ENCODE measurements at places on chromosomes 11 and 22. TPM values are rescaled to one million over a fixed set of nuclear protein-coding genes. Genes with fewer than 3 reads are reported as not detected.

DNA sequence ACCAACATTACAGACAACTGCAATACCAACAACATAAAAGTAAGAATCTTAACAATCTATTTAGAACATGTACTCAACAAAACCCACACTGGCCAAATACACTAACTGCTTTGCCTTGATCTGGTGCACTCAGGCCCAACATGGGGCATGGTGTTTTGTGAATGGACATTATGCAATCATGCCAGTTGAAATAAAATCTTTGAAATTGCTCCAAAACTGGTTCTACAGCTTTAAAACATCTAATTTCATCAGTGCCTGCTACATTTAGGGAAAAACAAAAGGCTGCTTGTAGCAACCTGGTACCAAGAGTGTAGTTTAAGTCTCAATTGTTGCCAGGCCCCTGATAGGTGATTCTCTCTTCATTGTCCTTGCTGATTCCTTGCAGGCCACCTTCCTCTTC, 3.3 kb upstream of the CTR9 start:
- no peak for DNase-seq

DNA sequence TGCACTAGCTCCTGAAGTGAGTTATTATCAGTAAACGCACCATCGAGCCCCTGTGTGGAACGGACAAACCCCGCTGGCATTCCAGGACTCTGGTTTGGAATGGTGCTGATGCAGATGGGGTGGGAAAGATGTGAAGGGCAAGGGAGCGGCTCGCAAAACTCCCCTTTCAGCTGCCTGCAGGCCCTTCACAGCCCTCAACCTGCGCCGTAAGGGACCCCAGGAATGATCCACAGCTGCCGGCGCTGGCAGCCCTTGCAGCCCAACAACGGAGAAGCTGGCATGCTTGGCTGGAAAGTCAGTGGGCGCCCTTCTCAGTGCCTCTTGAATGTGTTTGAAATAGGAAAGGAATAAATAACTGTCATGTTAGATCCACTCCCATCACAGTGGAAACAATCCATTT, 1445.5 kb downstream of the BRD1 start:
- DNase-seq: no peak

DNA sequence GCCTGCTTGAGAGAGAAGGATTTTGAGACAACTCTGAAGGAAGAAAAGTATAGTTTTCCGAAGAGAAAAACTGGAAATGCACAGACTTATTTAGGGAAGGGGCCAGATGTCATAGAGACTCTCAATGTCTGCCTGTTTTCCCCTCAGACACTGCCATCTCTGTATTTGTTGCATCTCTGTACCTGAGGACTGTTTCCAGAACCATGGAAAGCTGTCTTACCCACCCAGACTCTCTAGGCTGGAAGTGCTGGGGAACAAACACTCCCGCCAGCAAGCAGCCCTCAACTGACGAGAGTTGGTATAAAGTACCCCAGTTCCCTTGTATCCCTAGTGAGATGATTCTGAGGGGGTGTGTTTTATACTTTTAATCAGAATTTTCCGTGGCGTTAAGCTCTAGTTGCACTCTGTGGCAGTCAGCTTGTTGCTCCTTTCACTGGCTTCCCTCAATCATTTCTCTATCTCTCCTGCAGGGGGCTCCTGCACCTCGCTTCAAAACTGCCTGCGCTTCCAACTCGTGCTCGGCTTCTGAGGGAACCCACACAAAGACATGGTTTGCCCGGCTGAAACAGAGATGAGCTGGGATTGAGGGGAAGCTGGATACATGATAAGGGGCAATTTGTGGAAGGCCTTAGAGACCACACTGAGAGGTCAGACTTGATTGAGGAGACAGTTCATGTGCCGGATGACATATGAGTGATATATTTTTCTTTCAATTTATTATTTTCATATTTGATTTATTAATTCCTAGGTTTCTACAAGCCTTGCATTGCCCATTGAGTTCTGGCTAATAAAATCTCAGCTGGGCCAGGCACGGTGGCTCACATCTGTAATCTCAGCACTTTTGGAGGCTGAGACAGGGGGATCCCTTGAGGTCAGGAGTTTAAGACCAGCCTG, 36.9 kb upstream of the CLPB start:
- DNase-seq: peak; percentile 50

GRCh38 chr11:57904376-57904775, 119.3 kb upstream of the OR9Q1 start:
- no peak for DNase-seq

DNA sequence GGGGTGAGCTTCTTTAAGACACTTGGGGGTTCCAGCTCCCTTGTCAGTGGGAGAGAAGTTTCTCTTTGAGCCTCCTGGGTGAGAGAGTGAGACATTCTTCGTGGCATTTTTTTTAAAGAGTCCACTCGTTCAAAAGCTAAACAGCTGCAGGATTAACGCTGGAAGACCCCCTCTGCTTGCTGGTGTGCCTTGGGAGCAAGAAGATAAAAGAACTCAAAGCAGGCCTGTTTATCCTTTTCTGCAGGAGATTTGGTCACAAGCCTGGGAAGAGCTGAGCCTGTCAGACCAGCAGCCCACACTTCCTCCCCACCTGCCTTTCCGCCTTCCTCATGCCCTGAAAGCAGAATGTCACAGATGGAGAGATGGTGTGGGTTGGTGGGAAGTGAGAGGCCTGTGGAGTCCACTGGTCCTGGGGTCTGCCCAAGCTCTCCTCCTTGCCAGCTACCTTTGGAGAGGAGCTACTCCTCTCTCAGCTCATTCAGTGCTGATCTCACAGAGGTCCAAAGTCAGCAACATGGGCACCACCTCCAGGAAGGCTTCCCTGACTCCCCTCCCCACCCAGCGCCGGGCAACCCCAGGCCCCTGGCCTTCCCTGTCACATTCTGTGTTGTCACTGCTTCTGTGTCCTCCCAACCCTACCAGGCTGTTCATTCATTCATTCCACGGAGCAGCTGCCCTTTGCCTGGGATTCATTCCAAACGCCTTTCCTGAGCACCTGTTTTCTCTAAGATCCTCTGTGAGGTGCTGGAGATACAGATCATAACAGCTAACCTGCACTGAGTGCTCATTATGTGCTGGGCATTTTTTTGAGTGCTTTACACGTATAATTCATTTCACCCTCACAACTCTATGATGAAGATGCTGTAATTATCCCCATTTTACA, 6.7 kb downstream of the GDPD5 start:
- DNase-seq: no peak

DNA sequence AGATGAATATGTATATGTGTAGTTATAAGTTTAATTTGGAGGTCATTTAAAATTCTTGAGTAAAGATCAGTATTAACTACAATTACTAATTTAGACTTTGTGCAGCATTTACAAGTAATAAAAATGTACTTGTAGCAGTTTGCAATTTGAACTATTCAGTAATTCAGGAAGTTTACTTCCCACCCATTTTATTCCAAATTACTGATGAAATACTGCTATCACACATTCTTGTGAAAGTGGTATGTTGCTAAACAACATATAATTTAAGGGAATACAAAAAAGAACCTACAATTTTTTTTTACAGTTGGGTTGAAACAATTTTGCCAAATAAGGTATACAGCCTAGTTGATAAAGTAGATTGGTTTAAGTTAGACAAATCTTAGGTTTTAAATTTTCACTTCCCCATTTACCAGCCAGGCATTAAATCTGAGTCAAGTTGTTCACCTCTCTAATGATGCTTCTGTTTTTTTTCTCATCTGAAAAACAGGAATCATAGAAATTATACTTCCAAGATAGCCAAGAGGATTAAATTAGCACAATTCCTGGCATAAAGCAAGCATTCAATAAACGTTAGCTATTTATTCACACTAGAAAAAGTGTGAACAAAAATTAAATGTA, 45.3 kb downstream of the ZBTB44 start:
- no peak for DNase-seq

DNA sequence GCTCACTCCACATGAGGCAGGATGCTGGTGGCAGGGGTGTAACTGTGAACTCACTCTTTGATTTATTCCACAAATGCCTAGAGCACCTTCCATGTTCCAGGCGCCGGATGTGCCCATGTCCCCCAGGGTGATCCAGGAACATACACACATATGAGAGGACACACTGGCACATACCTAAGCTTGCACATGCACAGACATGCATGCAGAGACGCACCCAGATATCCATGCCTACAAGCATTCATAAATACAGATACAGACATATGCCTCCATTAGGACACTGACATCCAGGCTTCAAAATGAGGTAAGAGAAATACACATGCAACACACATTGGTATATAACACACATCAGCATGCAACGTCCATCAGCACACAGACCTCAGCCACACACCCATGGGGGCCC, 4.5 kb downstream of the OSM start:
- no peak for DNase-seq

- no peak for DNase-seq
Measured at GRCh38 chr11:112806876-112807275, 154.3 kb upstream of the NCAM1 start.

GRCh38 chr11:96010683-96011082, 86.8 kb upstream of the MTMR2 start:
- no peak for DNase-seq

DNA sequence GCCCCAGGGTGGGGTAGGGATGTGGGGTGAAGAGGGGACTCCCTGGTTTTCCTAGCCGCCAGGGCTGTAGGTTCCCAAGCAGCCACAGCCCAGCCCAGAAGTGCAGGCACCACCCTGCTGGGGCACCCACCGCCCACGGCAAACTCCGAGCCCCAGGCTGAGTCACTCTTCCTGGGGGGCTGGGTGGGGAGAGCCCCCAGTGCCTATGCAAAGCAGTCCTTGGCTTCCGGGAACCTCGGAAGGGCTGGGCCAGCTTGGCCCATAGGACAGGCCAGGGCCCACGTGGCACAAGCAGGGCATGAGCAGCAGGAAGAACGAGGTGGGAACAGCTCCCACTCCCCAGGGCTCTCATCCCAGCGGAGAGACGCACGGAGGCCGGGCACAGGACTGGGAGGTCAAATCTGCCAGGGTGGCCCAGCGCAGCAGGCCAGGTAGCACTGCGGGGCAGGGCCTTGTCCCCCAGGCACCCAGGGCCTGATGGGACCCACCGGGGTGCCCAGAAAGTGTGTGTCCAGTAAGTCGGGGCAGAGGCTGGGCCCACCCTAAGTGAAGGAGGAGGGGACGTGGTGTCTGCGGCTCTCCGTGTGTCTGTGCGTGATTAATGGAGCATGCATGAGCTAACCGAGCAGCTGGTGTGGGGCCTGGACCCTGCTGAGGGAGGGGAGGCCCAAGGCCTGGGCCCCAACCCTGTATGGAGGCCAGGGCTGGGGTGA, 4.6 kb upstream of the IL17REL start:
- DNase-seq: no peak

DNA sequence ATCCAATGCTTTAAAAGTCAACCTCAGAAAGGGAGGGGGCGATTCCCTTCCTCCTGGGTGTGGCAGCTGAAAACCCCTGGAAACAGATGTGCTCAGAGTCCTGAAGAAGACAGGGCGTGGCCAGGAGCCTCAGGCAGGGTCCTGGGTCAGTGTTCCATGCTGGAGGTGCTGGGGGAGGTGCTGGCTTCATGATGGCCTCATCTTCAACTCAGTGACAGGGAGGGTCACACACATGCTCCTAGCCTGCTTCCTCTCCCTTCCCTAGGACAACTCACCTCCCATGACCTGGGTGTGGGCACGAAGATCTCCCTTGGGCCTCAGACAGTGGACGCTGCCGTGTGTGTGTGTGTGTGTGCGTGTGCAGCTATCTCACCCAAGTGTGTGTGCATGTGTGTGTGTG, 245.6 kb upstream of the B3GAT1 start:
- DNase-seq: peak; percentile 1

- no peak for DNase-seq
Measured at GRCh38 chr22:19876314-19876940, 21.8 kb upstream of the GNB1L start.

DNA sequence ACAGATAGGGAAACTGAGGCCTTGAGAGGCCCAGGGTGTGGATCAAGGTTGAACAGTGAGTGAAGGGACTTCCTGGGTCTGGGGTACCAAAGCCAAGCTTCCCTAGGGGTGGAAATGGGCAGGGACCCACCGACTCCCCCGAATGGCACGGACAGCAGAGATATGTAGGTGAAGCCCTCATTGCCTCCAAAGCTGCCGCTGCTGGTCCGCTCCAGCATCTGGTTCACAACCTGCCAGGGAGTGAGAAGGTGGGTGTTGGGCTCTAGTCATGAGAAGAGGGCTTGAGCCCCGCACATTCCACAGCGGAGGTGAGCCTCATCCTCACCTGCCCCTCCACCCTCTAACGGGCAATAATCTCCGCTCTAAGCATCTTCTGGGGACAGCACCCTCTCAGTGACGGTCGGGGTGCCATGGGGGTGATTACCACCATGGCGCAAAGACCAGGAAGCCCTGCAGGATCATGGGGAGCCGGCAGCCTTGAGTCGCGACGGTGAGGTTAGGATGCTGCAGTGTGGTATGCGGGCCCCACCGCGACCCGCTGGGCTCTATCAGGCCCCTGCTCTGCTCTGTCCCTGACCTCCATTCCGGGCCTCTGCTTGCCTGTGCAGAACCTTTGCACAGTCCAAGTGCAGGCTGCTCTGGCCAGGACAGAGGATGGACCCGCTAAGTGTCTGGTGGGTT, 10.8 kb downstream of the ALDH3B2 start:
- DNase-seq: no peak

DNA sequence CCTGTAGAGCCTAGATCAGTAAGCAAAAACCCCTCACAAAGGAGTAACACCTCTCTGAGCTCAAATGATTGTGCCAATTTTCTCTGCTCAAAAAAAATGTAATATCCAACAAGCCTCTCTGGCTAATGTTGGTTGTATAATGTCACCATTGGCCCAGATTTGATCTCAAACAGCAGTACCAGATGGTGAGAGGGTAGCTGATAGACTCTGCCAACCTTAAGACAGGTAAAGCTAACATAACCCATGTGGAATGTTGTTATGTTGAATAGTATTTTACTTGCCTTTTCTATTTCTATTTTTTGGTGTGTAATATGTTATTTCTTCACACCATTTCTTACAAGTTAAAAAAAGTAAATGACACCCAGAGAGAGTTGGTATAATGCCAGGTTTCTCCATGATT, 166.7 kb upstream of the GUCY1A2 start:
- no peak for DNase-seq

- DNase-seq: no peak
Measured at GRCh38 chr22:41578818-41579217, 10.8 kb downstream of the PMM1 start.

B3GAT3 gene
- total RNA-seq: 81.4 TPM

TRIM29 gene
- not detected for total RNA-seq

OLFML1 gene
- not detected for total RNA-seq

LIF gene
- 932 TPM for total RNA-seq

TYR gene
- total RNA-seq: not detected

MS4A12 gene
- total RNA-seq: not detected

MED17 gene
- 48.5 TPM for total RNA-seq

CD3E gene
- total RNA-seq: 518 TPM

ZBTB44 gene
- total RNA-seq: 36.1 TPM

All from activated T-helper 2 cell treated with anti-CD3 and anti-CD28 coated beads, Interferon-gamma antibody, Interleukin-2, Interleukin-4, amounts not matched to agents 10 μg/mL and 5 μg/mL and 100 μg/mL, durations not matched to agents 14 hours and 24 hours and 36 hours (primary cell).